ENCODE measurements at places on chromosomes 6 and 20.
A peak's percentile ranks its signal among the peaks of the same experiment; 100 is the strongest.

DNA sequence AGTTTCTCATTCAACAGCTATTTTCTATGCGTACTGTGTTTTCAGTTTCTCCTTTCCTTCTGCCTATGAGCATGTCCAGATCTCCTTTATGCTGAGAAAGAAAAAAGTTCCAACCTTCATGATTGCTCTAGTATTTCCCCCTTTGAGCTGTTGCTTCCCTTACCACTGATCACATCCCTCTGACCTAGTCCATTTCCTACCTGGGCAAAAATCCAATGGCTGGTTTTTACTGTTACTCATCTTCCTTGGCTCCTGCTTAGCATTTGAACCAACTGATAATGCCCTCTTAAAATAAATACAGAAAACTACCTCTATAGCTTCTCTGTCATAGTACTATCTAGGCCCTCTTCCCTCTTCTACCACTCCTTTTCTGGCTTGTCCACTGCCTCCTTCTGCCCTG is 6.0 kb downstream of the RFX6 start:
- no peak for DNase-seq

GRCh38 chr6:139278190-139278589 is 13.6 kb downstream of the TXLNB start:
- no peak for DNase-seq

DNA sequence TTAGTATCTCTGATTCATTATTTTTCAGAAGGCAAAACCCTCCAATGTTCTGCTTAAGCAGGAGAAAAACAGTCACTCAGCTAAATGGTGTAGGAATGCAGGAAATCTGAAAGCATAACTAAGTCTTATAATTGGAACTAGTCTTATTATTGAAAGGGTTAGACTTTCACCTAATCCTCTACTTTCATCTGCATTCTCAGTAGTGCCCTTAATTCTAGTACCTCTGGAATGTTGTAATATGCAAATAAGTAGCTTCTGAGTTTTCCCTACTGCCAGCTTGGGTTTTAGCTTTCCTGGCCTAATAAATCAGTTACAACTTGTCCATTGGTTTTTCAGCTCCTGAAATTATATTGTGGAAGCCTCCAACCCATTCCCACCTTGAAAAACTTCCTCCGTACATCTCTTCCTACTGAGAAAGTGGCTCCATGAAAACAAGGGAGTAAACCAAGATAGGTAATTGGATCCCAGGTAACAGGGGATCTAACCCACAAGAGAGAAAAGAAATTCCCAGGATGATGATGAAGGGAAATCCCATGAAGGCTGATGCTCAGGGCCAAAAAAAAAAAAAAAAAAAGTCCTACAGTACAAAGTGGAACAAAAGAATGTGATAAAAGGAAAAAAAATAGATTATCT is 147.0 kb downstream of the TBC1D32 start:
- DNase-seq: no peak

DNA sequence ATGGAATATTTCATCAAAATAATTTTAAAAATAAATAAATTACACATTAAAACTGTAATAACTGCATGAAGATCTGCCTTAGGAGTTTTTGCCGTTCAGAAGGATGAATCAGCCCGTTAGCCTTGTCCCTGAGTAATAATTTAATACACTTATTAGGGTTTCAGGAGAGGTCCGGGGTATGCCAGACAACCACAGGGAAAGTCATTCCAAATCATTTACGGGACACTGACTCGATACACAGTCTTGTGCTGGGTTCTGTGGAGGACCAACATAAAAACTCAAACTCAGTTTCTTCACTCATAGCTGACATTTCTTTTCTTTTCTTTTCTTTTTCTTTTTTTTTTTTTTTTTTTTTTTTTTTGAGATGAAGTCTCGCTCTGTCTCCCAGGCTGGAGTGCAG is 735 bp upstream of the LY6G6F start:
- DNase-seq: no peak

DNA sequence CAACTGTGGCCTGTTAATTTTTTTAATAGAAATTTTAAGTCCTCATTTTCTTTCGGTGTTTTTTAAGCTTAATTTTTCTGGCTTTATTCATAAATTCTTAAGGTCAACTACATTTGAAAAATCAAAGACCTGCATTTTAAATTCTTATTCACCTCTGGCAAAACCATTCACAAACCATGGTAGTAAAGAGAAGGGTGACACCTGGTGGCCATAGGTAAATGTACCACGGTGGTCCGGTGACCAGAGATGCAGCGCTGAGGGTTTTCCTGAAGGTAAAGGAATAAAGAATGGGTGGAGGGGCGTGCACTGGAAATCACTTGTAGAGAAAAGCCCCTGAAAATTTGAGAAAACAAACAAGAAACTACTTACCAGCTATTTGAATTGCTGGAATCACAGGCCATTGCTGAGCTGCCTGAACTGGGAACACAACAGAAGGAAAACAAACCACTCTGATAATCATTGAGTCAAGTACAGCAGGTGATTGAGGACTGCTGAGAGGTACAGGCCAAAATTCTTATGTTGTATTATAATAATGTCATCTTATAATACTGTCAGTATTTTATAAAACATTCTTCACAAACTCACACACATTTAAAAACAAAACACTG is 10.1 kb downstream of the HFE start:
- DNase-seq: peak; percentile 38

DNA sequence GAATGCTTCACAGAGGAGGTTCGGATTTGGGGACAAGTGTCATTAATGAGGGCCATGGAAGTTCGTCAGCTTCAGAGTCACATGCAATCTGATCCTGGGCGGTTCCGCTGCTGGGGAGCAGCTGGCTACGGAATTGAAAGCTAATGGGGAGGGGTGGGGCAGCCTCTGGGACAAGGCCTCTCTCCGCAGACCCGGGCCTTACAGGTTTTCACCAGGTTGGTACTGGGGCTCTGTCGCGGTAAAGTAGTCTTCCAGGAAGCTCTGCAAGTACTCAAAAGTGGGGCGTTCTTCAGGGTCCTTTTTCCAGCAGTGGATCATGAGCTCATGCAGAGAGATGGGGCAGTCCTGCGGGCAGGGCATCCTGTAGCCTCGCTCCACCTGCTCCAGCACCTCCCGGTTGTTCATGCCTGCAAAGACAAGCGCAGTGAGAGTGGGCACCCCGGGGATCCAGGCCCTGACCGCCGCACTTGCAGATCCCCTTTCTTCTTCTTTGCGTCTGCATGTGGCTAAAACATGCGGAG is 55.9 kb upstream of the TRAF3IP2 start:
- no peak for DNase-seq

DNA sequence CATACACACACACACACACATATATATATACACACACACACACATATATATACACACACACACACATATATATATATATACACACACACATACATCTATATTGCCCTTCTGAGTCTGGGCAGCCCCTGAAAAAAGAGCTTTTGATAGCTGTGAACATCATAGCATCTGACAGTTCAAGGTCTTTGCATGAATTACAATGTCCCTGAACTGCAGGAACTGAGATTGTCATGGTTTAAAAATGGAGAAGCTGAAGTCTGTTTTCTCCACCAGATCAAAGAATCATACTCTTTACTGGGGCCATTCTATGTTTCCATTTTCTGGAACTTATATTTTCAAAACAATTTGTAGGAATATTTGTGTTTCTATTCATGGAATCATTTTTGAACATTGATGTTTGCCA is 189.8 kb downstream of the ZDHHC14 start:
- no peak for DNase-seq

DNA sequence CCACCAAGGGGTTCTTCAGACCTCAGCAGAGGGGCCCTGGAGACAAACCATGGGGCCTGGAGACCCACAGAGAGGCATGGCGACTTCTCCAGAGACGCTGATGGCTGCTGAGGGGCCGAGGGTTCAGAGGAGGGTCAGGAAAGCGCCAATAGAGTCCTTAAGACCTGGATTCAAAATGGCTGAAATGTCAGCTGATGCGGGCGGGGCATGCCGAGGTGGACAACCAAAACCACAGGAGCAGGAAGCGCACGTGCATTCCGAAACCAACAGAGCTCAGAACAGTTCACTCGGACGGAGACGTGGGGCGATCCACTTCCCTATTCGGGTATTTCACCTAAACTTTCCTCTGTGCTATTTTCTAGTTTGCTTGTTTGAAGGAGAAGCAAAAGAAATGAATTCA is 99.9 kb upstream of the RIN2 start:
- no peak for DNase-seq

DNA sequence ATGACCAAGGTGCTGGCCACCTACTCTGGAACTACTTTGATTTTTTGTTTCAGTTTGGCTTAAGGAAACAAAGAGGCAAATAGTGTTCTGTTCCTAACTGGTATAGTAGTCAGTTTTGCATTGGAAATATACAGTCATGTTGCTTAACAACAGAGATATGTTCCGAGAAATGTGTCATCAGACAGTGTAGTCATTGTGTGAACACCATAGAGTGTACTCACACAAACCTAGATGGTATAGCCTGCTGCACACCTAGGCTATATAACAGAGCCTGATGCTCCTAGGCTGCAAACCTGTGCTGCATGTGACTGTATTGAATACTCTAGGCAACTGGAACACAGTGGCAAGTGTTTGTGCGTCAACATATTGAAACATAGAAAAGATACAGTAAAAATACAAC is 80.4 kb downstream of the ARID1B start:
- no peak for DNase-seq

- DNase-seq: no peak
Measured at GRCh38 chr6:6826095-6826901, 237.8 kb downstream of the LY86 start.

DNA sequence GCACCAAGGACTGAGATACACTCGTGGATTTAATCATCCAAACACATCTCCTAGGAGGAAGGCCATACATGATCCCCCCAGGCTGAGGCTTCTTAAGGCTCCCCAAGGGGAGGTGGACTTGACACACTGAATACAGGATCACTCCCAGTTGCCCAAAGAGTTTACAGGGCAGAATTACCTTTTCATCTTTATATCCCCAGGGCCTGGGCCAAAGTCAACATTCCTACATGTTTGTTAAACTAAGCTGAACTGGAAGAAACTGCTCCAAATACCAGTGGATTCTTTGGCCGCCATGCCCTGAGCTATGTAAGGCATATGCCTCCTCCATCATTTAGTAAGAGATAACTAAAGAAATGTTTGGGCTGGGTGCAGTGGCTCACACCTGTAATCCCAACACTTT is 22.2 kb upstream of the SERPINB1 start:
- no peak for DNase-seq

DNA sequence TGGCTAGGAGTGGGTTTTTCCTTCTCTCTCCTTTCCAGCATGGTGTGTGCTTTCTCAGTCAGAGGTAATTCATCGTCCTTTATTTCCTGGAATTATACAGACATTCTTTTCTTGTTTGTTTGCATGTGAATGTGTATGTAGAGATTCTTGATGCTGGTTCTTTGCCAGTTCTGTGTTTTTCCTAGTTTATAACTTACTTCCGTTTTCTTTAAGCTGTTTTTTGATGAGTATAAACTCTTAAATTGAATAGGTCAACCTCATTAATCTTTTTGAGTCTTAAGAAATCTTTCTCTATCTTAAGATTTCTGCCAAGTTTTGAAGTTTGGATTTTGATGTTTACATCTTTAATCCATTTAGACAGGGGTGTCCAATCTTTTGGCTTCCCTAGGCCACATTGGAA is 38.7 kb downstream of the IGF2R start:
- DNase-seq: no peak

- no peak for DNase-seq
Measured at GRCh38 chr20:23086931-23087411, 847 bp upstream of the CD93 start.

DNA sequence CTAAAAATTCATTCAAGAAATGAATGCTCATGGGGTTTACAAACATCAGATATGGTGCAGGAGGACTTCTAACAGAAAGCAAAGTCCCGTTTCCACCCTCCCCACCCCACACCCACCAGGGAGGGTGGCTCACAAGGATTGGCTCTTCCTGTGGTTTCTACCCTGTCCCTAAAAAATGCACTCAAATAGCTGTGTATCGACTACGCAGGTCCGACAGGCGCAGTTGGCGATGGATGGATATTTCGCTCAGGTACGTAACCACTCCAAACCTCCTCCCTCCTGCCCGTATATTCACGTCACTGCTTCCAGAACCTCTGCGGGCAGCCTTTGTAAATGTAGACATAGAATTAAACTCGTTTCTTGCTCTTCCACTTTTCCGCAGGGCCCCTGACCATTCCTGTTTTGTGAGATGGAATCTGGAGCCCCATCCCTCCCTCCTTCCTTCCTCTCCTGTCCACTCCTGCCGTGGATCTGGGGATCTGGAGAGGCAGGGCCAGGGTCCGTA is 264.3 kb downstream of the BMP7 start:
- DNase-seq: no peak

GRCh38 chr6:34275128-34275804 is 26.5 kb upstream of the SMIM29 start:
- no peak for DNase-seq

GRCh38 chr6:154219250-154219649 is 137.4 kb downstream of the IPCEF1 start:
- no peak for DNase-seq

- no peak for DNase-seq
Measured at GRCh38 chr6:56742122-56742791, 99.6 kb upstream of the DST start.

GRCh38 chr6:50816115-50816675 is 2.5 kb upstream of the TFAP2B start:
- peak; percentile 8 for DNase-seq

DNA sequence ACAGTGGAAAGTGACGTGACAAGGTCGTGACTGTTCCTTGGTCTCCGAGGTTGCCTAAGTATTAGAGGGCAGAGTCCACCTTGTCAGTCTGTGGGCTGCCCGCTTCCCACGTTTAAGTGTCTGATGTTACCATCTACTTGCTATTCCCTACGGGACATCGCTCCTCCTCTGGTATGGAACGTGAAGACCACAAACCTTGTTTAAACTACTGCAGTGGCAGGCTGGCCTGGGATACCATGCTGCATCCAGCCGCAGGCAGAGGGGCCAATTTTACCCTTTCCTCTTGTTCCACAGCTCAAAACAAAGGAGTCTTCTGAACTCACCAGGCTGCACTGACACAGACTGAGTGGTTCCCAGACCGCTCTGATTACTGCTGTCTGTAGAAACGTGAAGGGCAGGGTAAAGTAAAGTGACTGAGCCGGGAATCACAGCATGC is 275.9 kb downstream of the FOXC1 start:
- no peak for DNase-seq

GRCh38 chr20:19265646-19266374 is 53.4 kb downstream of the SLC24A3 start:
- no peak for DNase-seq

DNA sequence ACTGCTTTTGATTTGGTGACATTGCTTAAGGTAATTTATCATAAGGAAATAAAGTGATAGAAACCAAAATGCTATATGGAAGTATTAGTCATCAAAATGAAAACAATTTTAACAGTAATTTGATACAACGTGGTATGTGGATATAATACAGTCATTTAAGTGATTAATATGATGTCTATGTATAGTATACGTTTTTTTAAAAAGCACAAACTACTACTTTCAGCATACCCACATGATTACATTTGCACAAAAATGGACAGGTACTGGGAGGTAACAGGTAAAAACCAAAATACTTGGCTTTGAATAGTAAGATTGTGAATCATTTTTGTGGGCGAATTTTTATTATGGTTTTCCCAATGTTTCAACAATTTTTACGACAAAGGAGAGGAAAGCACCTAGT is 97.6 kb downstream of the OGFRL1 start:
- no peak for DNase-seq

Data from activated CD4-positive, CD25-positive, alpha-beta regulatory T cell (primary cell).